Naive thymus-derived CD8-positive, alpha-beta T cell (primary cell): ENCODE measurements at places on chromosomes 3 and 15. TPM values are rescaled to one million over a fixed set of nuclear protein-coding genes. Genes with fewer than 3 reads are reported as not detected.

- no peak for DNase-seq
Measured at GRCh38 chr15:70196372-70197316, 98.9 kb upstream of the TLE3 start.

DNA sequence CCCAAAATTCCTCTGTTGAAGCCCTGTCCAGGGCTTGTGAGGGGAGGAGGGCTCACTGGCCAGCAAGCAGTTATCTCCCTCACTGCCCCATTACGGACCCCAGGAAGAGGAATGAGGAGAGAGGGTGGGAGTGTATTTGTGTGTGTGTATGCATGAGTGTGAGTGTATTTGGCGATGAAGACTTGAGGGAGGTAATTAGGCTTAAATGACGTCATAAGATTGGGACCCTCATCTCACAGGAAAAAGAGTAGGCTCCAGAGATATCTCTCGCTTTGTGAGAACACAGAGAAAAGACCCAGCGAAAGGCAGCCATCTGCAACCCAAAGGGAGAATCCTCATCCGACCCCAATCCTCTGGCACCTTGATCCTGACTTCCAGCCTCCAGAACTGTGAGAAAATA is 32.2 kb downstream of the ADCY5 start:
- DNase-seq = no peak

DNA sequence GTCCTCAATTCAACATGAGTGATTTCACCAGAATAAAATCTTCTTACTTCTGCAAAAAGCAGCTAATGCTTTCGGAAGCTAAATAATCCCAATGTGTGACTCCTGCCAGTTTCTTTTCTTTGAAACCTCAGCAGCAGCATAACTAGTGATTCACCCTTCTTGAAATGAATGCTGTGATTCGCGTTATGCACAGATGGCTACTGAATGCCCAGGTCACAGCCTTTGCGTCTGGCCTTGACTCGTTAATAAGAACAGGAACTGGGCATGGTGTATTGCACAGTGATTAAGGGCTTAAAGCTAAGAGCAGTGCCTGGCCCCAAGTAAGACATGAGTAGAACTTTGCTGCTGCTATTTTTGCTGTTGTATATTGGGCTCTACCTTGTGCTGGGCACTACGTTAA is 19.0 kb downstream of the CGNL1 start:
- DNase-seq = no peak

Gene TMCC1
- 34.9 TPM for total RNA-seq

Gene OIP5
- total RNA-seq = 5.3 TPM
